Fibroblast of upper back skin (primary cell): ENCODE measurements at places on chromosomes 3 and 15.

DNA sequence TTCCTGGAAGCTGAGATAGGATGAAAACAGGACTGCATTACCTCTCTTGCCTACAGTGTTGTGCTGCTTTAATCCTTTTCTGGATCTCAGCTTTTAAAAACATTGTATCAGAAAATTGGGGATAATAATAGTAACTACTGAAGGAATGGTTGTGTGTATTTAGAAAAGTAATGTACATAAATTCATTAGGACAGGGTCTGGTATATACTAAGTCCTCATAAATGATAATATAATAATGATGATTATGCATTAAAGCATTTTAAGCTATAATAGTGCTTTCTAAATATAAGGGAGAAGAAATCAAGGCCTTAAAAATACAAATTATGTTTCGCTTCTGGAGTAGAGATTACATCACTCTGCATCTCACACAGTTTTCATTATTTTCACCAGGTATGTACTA lies 530.1 kb downstream of the ZNF385D start:
- no peak for DNase-seq

DNA sequence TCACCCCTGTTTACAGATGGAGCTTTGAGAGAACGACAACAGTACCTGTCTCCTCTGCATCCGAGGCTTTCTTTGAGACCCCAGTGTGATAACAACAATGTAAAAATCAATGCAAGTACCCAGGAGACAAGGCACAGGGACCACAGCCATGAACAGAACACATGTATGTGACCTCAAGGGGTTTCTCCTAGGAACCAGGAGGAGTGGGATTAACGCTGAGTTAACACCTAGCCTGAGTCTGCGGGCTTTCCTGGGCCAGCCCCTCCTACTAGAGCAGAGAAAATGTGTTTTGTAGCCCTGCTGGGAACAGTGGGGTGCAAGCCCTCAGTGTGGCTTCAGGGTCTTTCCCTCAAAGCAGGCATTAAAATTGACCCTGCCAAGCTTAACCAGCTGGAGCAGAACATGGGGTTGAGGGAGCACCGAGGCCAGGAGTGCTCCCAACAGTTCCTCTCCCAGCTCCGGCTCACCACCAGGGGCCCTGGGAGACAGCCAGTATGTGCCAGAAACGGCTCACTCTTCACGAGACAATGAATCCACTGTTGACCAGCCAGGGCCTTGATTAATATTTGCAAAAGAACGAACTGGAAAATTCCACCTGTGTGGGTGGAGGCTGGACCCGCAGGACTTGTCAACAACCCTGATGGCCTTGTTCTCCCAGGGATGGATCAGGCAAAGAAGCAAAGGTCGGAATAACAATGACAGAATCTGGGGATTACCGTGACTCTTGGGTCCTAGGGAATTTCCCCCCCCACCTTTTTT lies 3.6 kb downstream of the CHDH start:
- DNase-seq, result no peak

DNA sequence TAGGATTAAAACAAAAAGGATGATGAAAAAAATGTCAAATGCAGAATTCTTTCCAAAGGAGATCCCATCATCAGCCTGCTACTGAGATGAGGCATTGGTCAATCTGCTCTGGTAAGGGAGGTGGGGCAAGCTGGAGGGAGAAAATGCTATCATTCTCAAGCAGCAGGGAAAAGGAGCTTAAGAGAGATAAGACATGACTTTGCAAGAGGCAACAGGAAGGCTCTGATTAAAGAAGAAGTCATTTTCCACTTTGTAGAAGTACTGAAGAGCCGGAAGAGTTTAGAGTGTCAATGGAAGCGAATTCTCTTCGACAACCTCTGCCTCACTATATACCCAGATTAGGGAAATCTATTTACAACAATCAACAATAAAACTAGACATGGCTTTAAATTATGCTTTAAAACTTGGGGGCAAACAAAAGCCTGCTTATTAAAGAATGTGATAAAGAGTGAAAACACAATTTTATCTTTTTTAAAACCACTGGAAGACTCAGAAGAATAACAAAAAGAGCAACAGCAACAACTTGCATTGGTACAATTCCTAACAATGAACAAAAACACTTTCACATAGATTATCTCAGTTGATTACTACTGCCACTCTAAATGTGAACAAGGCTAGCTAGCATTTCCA lies 81.8 kb upstream of the NANOGP8 start:
- DNase-seq, result no peak

GRCh38 chr3:171646357-171647133 lies 163.7 kb downstream of the PLD1 start:
- peak; percentile 67 for DNase-seq

GRCh38 chr15:70169147-70169546 lies 71.4 kb upstream of the TLE3 start:
- no peak for DNase-seq

DNA sequence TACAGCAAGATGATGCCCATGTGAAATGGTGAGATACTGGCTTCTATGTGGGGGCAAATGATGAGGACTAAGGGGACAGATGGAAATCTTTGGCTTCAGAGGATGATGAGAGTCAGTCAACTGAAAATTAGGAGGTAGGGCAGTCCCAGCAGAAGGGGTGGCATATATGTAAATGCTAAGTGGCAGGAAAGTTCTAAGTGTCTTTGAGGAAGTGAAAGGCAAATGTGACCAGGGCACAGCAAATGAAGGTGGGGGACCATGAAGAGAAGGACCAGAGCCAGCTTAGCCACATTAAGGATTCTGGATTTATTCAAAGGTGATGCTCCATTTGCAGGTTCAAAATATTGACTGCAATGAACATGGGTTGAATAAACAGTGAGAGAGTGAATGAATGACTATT lies 29.2 kb upstream of the LIMD1 start:
- no peak for DNase-seq

DNA sequence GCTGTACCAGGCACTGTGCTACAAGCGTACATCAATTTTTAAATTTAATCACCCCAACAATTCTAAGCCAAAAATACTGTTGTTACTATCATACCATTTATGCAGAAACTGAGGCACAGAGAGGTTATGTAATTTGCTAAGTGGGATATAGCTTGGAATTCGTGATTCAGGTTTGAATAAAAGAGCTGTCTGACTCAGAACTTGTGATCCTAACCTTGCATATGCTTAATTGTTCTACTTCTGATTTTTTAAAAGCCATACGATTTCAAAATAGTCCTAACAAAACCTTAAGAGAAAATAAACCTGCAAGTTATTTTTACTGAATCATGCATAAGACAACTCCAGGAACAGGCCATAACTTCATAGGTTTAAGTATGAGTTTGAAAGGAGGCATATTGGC lies 498.0 kb upstream of the CFAP20DC start:
- no peak for DNase-seq

- DNase-seq, result peak; percentile 15
Observed at GRCh38 chr3:184259878-184260723, 1.3 kb downstream of the CAMK2N2 start.

DNA sequence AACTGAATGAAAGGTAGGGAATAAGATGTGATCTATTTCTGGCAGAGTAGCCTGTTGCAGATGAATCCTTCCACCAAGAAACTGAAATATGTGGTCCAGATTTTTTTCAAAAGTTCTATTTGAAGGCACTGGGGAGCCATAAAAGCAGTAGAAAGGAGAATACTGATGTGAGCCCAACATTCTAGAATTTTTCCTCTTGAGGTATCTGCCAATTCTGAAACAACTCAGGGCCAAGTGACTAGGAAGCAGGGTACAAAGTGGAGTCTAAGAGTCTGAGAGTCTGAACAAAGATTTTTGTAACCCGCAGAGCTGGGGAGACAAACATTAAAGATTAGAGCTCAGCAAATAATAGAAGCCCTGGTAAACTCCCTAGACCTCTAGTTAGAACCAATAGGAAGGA lies 58.3 kb upstream of the SLCO3A1 start:
- DNase-seq, result no peak

- peak; percentile 18 for DNase-seq
Observed at GRCh38 chr3:60189304-60189703, 1061.9 kb downstream of the FHIT start.

GRCh38 chr3:174700736-174701135 lies 158.4 kb upstream of the NAALADL2 start:
- DNase-seq, result no peak

- DNase-seq, result peak; percentile 23
Observed at GRCh38 chr3:110929816-110930215, 141.8 kb upstream of the NECTIN3 start.

GRCh38 chr15:29452881-29453731 lies 183.5 kb upstream of the NSMCE3 start:
- no peak for DNase-seq

DNA sequence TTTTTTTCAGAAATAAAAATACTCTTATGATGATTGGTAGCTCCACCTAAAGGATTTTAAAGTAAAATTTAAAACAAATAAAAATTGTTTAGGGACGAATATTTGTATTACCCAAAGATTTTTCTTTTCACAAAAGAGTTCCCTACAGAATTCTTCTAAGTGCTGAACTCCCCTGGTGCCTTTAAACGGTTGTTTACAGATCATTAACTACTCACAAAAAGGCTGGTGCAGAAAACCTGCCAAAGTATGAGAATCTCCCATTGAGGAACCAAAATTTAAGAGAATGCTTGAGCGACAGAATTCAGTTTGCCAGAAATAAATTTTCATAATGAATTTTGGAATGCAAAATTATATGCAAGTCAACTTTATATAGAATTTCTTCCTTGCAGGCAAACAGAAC lies 497.8 kb upstream of the NR2F2 start:
- DNase-seq, result no peak

DNA sequence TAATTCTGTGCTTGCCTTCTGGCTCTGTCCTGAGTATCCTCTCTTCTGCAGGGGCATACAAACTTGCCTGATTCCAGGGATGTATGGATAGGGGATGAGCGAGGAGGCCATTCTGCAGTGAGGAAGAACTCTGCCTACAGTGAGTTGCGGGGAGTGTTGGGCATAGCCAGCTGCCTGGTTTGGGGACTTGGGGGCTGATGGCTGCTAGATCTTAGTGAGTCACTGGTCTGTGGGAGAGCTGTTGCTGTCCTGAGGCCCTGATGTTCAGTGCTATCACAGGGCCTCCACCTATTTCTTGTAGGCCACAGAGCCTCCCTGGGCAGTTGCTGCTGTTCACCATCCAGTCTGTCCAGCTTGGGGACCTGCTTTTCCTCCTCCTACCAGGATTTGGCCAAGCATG lies 20.3 kb downstream of the CDAN1 start:
- DNase-seq, result peak; percentile 17

GRCh38 chr15:64521726-64522164 lies 61.4 kb downstream of the ZNF609 start:
- DNase-seq, result no peak

DNA sequence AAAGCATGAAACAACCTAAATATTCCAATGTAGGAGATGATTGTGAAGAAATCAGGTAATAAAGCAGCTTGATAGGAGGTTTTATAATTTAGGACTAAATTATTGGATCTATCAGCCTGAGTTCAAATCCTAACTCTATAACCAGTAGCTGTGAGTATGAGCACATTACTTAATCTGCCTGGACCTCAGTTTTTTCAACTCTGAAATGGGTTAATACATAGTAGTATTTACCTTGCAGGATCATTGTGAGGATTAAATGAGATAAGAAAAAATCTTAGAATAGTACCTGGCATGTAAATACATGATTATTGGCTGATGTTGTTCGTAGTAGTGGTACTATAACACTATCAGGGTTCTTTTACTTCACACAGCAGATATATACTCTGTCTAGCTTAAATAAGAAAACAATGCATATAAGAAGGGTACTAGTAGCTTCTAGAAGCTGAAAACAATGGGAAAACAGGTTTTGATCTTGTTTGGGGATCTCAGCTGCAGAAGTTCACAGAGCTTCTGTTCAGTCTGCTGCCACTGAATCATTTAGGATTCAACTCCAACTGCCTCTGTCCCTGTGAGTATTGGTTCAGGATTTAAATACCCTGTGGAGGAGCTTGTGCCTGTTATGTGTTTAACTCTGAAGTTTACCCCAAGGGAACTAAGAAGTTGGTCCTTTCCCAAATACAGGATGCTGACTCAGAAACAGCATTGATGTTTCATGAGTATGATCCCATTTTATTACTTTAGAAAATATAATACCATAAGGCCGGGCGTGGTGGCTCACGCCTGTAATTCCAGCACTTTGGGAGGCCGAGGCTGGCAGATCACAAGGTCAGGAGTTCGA lies 34.2 kb downstream of the KAT2B start:
- DNase-seq, result peak; percentile 54

DNA sequence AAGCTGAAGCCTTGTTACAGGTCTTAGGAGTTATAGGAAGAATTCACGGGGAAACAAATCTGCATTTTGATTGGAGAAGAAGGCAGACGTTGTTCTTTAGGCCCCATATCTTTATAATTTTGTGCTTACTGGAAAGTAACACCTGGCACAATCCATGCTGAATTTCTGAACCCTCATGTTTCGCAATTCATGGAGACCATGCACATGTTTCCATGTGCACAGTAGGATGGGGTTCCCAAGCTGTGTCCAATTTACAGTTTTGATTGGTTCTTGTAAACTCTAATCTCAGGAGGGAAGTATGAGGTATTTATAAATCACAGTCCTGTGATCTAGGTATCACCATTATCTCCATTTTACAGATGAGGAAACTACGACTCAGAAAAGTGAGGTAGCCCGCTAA lies 7.8 kb upstream of the SCAANT1 start:
- DNase-seq, result no peak

DNA sequence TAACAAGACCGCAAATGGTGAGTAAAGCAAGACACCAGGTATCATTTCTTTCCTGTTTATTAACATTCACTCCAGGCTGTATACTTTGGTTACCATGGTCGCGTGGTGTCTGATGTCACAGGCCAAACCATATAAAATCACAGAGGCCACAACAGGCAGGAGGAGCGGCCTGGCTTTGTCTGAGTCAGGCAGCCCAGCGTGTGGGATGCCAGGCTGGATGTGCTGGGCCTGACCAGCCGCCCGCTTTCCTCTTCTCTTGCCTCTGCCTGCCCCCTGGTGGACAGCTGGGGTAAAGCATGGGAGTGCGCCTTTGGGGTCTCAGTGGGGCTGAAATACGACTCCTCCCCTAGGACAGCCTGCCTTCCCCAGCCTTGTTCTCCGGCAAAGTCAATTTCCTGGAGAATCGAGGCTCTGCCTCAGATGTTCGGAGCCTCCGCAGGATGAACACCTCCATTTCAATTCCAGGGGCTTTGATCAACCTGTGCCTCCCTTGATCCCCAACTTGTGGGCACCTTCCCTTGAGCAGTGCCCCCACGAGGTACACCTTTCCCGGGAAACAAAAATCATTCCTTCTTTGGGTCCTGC lies 78.2 kb downstream of the CCNL1 start:
- DNase-seq, result peak; percentile 90

DNA sequence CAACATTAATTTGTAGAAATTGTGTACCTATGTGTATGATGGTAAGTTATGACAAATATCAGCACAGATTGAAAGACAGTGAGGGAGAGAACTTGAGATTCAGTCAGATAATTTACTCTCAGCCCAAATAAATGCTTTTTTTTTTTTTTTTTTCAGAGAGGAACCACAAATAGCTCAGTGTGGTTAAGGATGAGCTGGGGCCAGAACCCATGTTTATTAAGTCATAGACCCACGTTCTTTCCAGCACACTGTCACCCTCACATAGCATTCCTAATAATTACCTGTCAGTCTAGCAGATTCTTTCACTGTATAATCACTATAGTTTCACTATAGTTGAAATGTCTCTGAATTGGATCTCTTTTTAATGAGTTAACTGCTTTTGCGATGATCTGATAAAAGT lies 246.1 kb downstream of the ZIC1 start:
- peak; percentile 88 for DNase-seq
